ENCODE measurements at places on chromosomes 5 and 9. TPM values are rescaled to one million over a fixed set of nuclear protein-coding genes. Genes with fewer than 3 reads are reported as not detected.

Gene PCDHA3
- total RNA-seq = 0.36 TPM

Gene RNF183
- total RNA-seq = not detected

Gene NEURL1B
- total RNA-seq = 0.36 TPM

Gene SLC36A3
- not detected for total RNA-seq

Gene SAXO1
- not detected for total RNA-seq

Gene ABITRAM
- total RNA-seq = 3.5 TPM

Measured in endothelial cell of coronary artery (primary cell).